ENCODE measurements at places on chromosomes 3 and 15. TPM values are rescaled to one million over a fixed set of nuclear protein-coding genes. Genes with fewer than 3 reads are reported as not detected.
A peak's percentile ranks its signal among the peaks of the same experiment; 100 is the strongest.

DNA sequence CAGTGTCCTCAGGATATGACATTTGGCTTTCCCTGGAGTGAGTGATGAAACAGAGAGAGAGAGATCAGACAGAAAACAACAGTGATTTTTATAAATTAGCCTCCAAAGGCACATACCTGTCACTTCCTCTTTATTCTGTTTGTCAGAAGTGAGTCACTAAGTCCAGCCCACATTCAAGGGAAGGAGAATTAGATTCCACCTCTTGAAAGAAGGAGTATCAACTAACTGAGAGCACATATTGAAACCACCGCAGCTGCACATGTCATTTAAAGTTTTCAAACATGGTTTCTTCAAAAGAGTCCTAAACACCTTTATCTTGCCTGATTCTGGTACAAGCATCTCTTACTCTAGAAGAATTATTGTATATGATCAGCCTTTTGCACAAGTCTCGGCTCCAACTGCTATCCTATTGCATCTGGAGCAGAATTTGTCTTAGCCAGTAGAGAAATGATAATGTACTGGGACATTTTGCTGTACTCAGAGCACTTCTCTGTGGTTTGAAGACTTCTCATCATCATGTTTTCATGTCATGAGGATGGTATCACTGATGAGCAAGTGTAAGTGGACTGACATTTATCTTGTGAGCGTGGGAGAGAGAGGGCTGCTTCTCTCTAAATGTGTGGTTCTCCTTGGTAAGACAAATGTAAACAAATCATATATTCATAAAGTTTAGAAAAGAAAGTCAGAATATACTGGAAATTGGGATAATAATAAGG, 338.9 kb upstream of the CFAP20DC start:
- H3K4me1 ChIP-seq = peaks cover 83% of the 10 kb centered on the region
- peaks cover 22% of the 10 kb centered on the region for H3K36me3 ChIP-seq
- H3K27ac ChIP-seq = peak overlapping the region; percentile 97
- DNase-seq = no peak
- peak overlapping the region; percentile 74 for H3K4me3 ChIP-seq
- no peaks in the 10 kb centered on the region for H3K27me3 ChIP-seq

DNA sequence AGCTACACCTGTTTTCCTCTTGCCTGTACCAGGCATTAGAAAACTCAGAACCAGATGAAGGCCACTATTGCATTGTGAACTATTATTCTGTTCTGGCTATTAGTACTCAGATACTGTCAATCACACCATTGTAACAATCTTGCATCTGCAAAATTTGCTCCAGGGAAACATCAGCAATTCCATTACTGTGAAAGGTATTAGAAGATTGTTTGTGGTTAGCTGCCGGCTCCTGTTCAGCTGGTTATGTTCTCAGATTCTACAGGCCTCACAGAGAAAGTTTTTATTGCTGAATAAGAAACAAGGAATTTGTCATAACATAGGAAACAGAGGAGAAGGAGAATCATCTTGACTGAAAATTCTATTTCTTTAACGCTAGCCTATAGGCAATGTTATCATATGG, 179.9 kb downstream of the PLOD2 start:
- DNase-seq = no peak
- no peak overlapping the region for H3K4me3 ChIP-seq
- no peaks in the 10 kb centered on the region for H3K36me3 ChIP-seq
- H3K27ac ChIP-seq = no peak overlapping the region

DNA sequence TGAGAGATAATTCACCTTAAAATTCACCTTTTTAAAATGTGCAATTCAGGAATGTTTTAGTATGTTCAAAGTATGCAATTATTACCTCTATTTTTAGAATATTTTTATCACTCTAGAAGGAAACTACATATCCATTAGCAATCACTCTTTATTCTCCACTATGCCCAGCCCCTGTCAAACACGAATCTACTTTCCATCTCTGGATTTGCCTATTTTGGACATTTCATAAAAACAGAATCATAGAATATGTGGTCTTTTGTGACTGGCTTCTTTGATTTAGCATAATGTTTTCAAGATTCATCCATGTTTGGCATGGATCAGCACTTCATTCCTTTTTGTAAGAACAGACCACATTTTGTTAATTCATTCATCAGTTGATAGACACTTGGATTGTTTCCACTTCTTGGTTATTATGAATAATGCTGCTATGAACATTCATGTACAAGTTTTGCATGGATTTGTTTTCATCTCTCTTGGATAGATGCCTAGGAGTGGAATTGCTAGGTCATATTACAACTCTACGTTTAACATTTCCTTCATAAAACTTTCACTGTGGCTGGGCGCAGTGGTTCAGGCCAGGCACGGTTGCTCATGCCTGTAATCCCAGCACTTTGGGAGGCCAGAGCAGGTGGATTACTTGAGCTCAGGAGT, 12.7 kb downstream of the HMCES start:
- no peaks in the 10 kb centered on the region for H3K27me3 ChIP-seq
- peaks cover 5% of the 10 kb centered on the region for H3K4me1 ChIP-seq
- DNase-seq = no peak
- H3K27ac ChIP-seq = no peak overlapping the region
- H3K36me3 ChIP-seq = peaks cover 40% of the 10 kb centered on the region

DNA sequence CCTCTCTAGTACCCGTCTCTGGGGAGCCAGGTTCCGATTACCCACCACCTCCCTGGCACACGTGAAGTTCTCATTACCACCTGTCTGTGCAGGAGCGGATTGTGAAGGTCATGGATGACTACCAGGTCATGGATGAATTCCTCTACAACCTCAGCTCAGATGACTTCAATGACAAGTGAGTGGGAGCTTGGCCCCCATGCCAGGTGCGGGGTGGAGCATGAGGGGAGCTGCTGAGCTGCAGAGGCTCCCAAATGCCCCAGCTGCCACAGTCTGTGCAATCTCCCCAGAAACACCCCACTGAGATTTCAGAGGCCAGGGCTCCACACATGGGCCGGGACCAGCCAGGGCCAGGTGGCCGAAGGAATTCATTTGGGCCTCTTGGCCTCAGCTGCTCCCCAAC, 34.3 kb downstream of the DNAH1 start:
- H3K27me3 ChIP-seq = no peaks in the 10 kb centered on the region
- peaks cover 4% of the 10 kb centered on the region for H3K36me3 ChIP-seq
- no peaks in the 10 kb centered on the region for H3K4me1 ChIP-seq
- H3K27ac ChIP-seq = no peak overlapping the region

GRCh38 chr3:49658711-49659110, 15.4 kb upstream of the APEH start:
- no peak overlapping the region for H3K4me3 ChIP-seq
- no peaks in the 10 kb centered on the region for H3K36me3 ChIP-seq
- DNase-seq = no peak
- no peak overlapping the region for H3K27ac ChIP-seq

The FBN1 gene
- 0.61 TPM for total RNA-seq

The TRPM1 gene
- total RNA-seq = not detected

DNA sequence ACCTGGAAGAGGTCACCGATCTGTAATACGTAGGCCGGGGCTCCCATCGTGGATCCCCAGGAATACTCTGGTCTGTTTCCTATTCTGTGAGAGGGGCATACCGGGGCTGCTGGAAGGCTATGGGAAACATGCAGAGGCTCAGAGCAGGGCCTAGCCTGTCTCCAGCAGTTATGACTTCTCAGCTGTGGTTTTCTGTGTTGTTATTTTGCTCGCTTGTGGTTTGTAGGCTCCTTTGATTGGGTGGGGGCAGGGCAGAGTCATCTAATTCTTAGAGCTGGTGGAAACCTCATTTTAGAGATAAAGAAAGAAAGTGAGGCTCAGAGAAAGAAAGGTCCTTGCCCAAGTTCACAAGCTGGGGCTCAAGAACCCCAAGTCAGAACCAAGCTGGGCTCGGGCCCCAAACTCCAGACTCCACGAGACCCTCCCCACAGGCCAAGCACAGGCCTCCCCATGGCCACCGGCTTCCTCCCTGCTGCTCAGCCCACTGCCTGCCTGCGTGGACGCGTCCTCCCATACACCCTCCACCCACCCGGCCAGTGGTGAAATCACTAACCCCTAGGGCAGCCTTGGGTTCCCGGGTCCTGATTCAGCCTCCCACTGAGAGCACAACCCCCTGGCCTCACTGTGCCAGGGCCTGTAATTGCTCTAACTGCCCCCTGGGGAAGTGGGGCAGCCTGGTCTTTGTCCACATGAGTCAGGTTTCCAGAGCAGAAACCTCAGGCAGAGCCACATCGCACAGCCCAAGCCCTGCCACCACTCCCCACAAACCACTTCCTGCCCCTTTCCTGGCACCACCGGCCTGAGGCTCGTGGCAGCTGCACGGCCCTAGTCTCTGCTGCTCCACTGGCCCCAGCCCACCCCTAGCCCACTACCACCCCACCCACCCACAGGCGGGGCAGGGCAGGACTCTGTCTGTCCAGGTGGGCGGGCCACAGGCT, 270.8 kb downstream of the UACA start:
- peaks cover 29% of the 10 kb centered on the region for H3K27me3 ChIP-seq
- DNase-seq = peak; percentile 84
- peak overlapping the region; percentile 92 for H3K27ac ChIP-seq
- peaks cover 2% of the 10 kb centered on the region for H3K36me3 ChIP-seq
- peak overlapping the region; percentile 37 for H3K4me3 ChIP-seq
- peaks cover 99% of the 10 kb centered on the region for H3K4me1 ChIP-seq

- no peak for DNase-seq
- peaks cover 4% of the 10 kb centered on the region for H3K4me1 ChIP-seq
- H3K27me3 ChIP-seq = peaks cover 4% of the 10 kb centered on the region
Measured at GRCh38 chr15:69502470-69503045, 49.9 kb downstream of the RPLP1 start.

The CHMP2B gene
- total RNA-seq = 29.6 TPM

The SLC15A2 gene
- 3.3 TPM for total RNA-seq

The LHFPL4 gene
- total RNA-seq = not detected

DNA sequence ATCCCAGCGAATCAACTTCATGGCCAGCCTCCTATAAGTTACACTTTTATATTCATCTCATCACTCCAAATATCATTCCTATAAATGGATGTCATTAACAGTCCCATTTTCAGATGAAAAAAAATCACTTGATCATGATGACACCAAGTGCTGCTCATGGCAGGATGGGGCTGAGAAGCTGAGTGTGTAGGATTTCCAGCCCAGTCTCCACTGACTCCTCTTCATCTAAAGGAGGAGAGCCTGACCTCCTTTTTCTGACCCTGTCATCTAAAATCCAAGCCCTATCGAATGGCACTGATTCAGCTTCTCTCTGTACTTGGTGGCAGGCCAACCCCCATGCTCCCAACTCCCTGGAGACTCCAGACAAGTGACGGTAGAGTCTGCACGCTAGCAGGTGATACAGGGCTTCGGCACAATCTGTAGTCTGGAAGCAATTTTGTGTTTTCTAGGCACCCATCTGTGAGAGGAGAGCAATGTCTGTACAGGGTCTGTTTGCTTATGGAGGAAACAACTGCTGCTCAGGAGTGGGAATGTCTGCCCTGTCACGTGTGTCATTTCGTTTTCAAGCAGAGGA, 103.2 kb downstream of the EPHB1 start:
- no peak overlapping the region for H3K4me3 ChIP-seq
- H3K36me3 ChIP-seq = no peaks in the 10 kb centered on the region
